Non-pigmented ciliary epithelial cell (primary cell): ENCODE measurements at places on chromosomes 11 and 22.

DNA sequence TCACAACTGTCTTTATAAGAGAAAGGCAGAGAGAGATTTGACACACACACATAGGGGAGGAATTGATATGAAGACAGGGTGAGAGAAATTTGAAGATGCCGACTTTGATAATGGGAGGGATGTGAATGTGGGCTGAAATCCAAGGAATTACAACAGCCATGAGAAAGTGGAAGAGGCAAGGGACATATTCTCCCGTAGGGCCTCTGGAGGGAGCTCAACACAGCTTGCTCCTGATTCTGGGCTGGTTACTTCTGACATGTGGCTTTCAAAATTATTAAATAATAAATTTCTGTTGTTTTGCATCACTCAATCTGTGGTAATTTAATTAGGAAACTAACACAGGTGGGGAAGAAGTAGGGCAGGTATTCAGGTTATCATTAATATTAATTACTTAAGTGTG lies 282.9 kb downstream of the LUZP2 start:
- DNase-seq: no peak

- no peak for DNase-seq
Measured at GRCh38 chr22:32237906-32238305, 17.2 kb downstream of the SLC5A4 start.

GRCh38 chr11:96186806-96187205 lies 156.2 kb downstream of the MAML2 start:
- no peak for DNase-seq

- no peak for DNase-seq
Measured at GRCh38 chr22:19942157-19943081, 801 bp upstream of the TXNRD2 start.

DNA sequence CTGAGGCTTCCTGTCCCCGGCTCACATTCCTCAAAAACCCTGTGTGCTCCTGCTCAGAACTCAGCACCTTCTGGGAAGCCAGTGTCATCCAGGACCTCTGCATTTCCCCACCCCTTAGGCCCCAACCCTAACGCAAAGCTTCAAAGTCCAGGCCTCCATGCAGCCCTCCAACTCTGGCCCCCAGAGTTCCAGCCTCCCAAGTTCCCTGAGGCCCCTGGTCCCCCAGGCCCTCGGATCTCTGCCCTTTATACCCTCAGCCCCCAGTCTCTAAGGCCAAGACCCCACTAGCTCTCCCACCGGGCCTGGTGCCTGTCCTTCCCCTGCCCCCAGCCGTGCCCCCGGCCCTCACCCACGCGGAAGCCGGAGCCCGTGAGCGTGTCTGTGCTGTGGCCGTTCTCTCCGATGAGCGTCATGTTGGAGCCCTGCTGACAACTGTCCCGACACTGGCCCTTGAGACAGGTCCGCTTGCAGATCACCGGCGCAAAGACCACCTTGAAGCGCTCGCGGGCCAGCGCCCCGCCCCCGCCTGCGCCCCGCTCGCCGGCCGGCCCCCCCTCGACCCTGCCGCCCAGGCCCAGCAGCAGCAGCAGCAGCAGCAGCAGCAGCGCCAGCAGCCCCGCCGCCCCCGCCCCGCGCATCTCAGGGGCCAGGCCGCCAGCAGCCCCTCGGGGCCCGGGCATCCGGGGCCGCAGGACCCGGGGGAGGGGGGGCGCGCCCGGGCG lies 718 bp downstream of the LTBP3 start:
- no peak for DNase-seq

- DNase-seq: no peak
Measured at GRCh38 chr11:20131788-20132666, 28.2 kb downstream of the DBX1 start.

DNA sequence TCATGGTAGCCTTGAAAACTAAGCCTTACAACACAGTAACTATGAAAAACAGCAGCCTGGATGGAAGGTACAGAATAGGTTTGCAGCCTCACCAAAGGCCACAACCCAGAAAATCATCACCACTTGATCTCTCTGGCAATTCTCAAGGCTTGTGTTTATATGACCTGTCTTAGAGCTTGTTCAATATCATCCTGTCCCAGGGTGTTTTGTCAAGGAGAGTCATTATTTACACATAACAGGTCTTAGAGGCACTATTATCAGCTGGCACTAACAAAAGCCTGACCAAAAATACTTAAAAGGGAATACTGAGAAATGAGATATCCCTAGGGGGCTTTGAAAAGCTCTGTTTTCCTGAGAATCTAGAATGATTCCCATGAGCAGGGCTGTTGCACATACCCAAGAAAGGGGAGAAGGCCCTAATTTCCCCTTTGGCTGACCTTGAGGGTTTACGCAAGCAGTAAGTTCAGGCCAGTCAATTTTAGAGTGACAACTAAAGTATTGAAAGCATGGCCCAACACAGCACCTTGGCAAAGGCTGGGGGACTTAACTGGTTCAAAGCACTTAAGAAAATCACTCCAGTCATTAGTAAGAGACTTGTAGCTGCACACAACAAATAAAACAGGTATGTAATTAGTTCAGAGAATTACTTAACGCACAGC lies 7.9 kb downstream of the SC5D start:
- no peak for DNase-seq

GRCh38 chr11:99519095-99519494 lies 498.3 kb downstream of the CNTN5 start:
- DNase-seq: no peak

DNA sequence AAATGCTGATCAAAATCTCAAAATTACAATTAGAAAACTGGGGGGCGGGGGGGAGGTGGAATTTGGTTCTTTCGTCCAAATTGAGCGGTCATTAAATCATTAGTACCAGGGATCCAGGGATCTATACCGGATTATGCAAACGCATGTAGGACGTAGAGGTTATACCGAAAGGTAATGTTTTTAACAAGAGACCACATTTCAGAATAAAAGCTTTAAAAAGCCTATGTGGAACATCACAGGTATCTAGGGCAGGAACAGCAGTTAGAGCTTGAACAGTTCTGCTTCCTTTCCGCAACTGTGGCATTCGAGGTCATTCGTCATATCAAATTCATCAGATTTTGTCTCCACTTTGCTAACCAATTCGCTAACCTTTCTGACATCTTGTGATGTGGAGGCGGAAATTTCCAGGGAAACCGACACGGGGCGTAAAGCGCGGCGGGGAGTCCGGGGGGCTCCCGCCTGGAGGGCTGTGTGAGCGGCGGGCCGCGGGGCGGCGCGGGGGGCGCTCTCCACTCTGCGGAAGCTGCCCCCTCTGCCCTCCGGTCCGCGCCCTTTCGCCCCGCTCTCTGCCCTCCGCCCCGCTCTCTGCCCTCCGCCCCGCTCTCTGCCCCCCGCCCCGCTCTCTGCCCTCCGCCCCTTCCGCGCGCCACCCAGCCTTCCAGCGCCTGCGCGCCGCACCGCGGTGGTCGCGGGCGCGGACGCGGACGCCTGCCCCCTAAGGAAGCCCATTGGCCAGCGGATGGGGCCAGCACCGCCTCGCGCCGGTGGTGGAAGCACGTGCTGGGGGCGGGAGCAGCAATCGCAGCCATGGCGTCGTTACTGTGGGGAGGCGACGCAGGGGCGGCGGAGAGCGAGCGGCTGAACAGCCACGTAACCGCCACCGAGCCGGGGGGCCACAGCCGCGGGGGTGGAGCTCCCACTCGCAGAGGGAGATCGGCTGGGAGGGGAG lies at the start of gene DDX25:
Gene DDX25, plus strand, starts transcription at position 798 of the 949 bp plus-strand sequence. Its CDS starts 10 bp downstream, at position 808.
- no peak for DNase-seq

- DNase-seq: no peak
Measured at GRCh38 chr22:44603767-44604166, 98.2 kb upstream of the PRR5 start.

DNA sequence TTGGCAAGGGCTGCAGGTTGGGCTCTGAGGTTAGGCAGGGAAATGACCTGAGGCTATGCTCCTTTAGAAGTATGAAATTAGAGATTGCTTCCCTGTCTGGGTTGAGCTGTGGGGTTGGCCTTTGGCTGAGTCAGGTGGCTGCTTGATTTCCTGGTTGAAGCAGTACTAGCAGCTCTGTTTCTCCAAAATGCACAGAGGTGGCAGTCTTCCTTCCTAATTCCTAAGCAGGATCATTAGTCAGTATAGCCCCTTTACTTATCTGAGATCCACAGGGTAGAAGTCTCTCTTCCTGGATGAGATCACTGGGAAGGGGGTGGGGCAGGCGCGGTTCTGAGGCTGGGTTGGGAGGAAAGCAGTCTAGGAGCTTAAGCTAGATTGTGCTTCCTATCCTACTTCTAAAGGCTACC lies 1917.5 kb downstream of the LRRC4C start:
- DNase-seq: no peak

DNA sequence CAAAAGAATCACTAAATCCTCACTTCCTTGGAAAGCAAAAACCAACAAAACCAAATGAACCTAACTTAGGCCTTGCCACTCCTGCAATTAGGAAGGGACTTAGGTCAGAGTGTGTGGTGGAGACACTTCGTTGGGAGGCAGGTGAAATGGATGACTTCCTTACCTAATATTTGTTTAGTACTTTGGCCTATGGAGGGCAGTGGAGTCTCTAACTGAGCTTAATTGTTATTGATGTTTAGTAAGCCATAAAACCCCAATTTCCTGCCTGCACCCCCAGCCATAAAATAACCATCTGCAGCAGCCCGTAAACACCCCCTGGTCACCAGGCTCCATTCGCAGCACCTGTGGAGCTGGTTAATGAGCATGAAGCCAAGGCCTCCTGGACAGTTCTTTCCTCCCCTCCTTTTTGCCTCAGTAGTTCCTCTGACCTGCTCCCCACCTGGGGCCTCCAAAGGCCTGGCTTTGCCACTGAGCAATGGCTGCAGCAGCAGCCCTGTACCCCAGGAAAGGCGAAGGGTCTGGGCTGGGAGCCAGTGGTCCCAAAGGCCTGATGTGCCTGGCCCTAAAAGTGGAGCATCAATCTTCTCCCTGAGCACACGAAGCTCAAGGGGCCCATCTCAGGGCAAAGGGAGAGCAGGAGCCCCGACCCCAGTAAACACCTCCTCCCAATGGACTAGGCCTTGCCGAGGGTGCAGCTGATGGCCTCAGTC lies 15.6 kb upstream of the SYT13 start:
- no peak for DNase-seq
